Activated T-helper 2 cell treated with anti-CD3 and anti-CD28 coated beads, Interferon-gamma antibody, Interleukin-2, Interleukin-4, amounts not matched to agents 10 μg/mL and 5 μg/mL and 100 μg/mL, durations not matched to agents 14 hours and 24 hours and 36 hours (primary cell): ENCODE measurements at places on chromosomes 4 and X. TPM values are rescaled to one million over a fixed set of nuclear protein-coding genes. Genes with fewer than 3 reads are reported as not detected.

DNA sequence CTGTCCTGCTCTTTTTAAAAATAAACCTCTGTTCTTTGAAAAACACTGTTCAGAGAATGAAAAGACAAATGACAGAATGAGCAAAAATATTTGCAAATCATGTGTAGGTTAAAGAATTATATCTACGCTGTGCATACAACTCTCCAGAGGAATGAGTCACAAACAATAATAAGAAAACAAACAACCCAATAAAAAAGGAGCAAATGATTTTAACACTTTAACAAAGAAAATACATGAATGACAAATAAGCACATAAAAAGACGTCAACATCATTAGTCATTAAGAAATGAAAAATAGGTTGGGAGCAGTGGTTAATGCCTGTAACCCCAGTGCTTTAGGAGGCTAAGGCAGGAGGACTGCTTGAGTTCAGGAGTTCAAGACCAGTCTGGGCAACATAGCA is 21.1 kb upstream of the LRCH2 start:
- H3K36me3 ChIP-seq: no peaks in the 10 kb centered on the region
- H3K27ac ChIP-seq: no peak overlapping the region
- H3K4me1 ChIP-seq: no peaks in the 10 kb centered on the region

GRCh38 chrX:130139474-130140201 is 26.0 kb downstream of the AIFM1 start:
- H3K36me3 ChIP-seq: peaks cover 50% of the 10 kb centered on the region
- DNase-seq: no peak
- no peak overlapping the region for H3K27ac ChIP-seq
- no peak overlapping the region for H3K4me3 ChIP-seq
- no peaks in the 10 kb centered on the region for H3K27me3 ChIP-seq

- no peak for DNase-seq
- H3K4me1 ChIP-seq: no peaks in the 10 kb centered on the region
- no peaks in the 10 kb centered on the region for H3K36me3 ChIP-seq
Observed at GRCh38 chrX:126900937-126901336, 81.4 kb downstream of the PRR32 start.

- H3K36me3 ChIP-seq: no peaks in the 10 kb centered on the region
- H3K4me3 ChIP-seq: no peak overlapping the region
- no peaks in the 10 kb centered on the region for H3K4me1 ChIP-seq
- no peak overlapping the region for H3K27ac ChIP-seq
- DNase-seq: no peak
- no peaks in the 10 kb centered on the region for H3K27me3 ChIP-seq
Observed at GRCh38 chr4:85000343-85000742, 33.9 kb upstream of the WDFY3 start.

DNA sequence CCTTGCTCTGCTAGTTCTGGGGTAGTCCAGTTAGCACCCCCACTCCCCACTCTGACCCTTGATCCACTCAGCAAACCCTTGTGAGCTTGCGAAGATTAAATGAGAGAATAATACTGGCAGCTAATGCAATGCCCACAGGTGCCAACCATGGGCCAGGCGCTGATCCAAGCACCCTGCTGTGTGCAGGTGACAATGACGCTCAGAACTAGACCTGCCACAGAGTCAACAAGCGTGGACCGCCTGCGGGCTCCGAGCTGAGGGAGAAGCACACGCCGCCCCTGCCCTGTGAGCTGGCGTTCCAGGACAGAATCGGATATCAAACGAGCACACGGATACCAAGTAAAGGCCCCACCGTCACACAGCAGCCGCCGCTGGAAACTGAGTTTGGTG is 129.2 kb downstream of the FAM53A start:
- H3K27me3 ChIP-seq: peaks cover 2% of the 10 kb centered on the region
- no peak for DNase-seq
- no peaks in the 10 kb centered on the region for H3K36me3 ChIP-seq
- H3K4me3 ChIP-seq: no peak overlapping the region
- H3K4me1 ChIP-seq: no peaks in the 10 kb centered on the region

DNA sequence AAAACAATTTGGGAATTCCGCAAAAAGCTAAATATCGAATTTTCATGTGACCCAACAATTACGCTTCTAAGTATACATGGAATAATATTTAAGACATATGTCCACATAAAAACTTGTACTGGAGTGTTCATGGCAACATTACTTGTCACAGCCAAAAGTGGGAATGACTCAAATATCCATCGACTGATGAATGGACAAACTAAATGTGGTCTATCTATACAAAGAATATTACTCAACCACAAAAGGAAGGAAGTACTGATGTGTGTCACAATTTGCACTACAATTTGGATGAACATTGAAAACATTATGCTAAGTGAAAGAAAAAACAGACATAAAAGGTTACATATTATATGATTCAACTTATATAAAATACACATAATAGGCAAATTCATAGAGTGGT is 71.9 kb downstream of the AFF2 start:
- no peak overlapping the region for H3K27ac ChIP-seq
- DNase-seq: no peak

DNA sequence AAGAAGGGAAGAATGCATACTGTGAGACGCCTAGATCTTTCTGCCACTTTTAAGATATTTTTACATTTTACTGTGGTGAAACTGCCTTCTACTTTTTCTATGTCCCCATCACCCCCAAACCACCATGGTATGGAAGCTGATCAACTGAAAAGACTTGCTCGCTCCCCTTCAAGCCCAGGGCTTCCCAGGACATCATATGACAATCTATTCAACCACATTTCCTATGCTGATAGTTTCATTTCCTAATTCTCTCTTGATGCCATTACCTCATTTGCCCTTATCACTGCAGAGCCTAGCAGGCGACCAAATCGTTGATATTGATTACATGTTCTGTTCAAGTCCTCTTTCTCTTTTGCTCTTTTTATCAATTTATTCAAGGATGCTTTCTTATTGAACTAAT is 40.1 kb upstream of the KLHL34 start:
- H3K4me1 ChIP-seq: no peaks in the 10 kb centered on the region
- H3K36me3 ChIP-seq: no peaks in the 10 kb centered on the region
- no peaks in the 10 kb centered on the region for H3K27me3 ChIP-seq
- no peak for DNase-seq
- no peak overlapping the region for H3K4me3 ChIP-seq

- H3K4me1 ChIP-seq: no peaks in the 10 kb centered on the region
- peaks cover 12% of the 10 kb centered on the region for H3K36me3 ChIP-seq
- H3K27me3 ChIP-seq: no peaks in the 10 kb centered on the region
- no peak overlapping the region for H3K27ac ChIP-seq
Observed at GRCh38 chrX:72467135-72467534, 105.5 kb downstream of the HDAC8 start.

- H3K4me1 ChIP-seq: no peaks in the 10 kb centered on the region
- H3K27ac ChIP-seq: no peak overlapping the region
- no peak for DNase-seq
- H3K4me3 ChIP-seq: no peak overlapping the region
- no peaks in the 10 kb centered on the region for H3K27me3 ChIP-seq
- no peaks in the 10 kb centered on the region for H3K36me3 ChIP-seq
Observed at GRCh38 chr4:75195111-75195510, 262.2 kb downstream of the PARM1 start.

Gene PUDP
- 16.3 and 16.7 TPM in 2 replicates for total RNA-seq

Gene SULT1B1
- total RNA-seq: 0.11 and 0.25 TPM in 2 replicates

- peaks cover 87% of the 10 kb centered on the region for H3K36me3 ChIP-seq
- no peak overlapping the region for H3K27ac ChIP-seq
- no peaks in the 10 kb centered on the region for H3K4me1 ChIP-seq
- DNase-seq: no peak
Observed at GRCh38 chr4:445410-445809, 53.5 kb downstream of the ZNF721 start.

Gene MAML3
- 3.0 and 3.3 TPM in 2 replicates for total RNA-seq

DNA sequence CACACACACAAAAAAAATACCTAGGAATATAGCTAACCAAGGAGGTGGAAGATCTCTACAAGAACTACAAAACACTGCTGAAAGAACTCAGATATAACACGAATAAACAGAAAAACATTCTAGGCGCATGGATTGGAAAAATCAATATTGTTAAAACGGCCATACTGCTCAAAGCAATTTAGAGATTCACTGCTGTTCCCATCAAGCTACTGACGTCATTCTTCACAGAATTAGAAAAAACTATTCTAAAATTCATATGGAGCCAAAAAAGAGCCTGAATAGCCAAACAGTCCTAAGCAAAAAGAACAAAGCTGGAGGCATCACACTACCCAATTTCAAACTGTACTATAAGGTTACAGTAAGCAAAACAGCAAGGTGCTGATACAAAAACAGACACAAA is 390.2 kb downstream of the IDS start:
- H3K36me3 ChIP-seq: no peaks in the 10 kb centered on the region
- DNase-seq: no peak
